ENCODE measurements at places on chromosomes 3 and 15.

GRCh38 chr3:52530918-52531826, 2.5 kb downstream of the NT5DC2 start:
- no peak for DNase-seq

GRCh38 chr3:173622166-173622565, 224.6 kb downstream of the NLGN1 start:
- DNase-seq, result no peak

DNA sequence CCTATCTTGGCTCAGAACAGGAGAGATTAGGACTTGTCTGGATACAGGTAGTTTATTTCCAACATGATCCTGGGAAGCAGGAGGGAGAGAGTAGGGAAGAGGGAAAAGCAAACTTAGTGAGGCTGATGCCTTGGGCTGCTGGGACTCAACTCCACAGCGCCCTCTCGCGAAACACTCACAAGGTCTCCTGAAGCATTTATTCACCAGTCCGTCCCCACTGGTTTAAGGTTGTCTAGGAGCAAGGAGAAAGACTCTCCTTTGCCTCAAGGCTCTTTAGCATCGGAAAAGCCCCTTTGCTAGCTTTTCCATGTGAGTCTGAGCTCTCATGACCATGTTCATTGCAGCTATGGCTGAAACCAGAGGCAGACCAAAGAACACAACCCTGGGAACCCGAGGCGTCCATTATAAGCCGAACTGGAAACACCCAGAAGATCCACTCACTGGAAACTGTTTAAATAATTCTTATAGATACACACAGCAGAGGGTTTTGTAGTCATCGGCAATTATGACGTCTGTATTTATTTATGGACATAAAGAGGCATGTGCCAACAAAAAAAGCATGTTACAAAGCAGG, 244.5 kb downstream of the CD47 start:
- peak; percentile 23 for DNase-seq

DNA sequence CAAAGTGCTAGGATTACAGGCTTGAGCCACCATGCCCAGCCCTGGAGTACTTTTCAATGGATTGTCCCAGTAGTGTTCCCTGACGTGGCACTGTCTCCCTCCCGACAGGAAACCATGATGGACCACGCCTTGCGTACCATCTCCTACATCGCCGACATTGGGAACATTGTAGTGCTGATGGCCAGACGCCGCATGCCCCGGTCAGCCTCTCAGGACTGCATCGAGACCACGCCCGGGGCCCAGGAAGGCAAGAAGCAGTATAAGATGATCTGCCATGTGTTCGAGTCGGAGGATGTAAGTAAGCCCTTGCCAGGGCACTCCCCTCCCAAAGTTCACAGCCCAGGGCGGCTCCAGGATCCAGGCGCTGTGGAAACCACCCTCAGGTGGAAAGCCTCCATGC, 168.1 kb downstream of the NSMCE3 start:
- DNase-seq, result no peak

DNA sequence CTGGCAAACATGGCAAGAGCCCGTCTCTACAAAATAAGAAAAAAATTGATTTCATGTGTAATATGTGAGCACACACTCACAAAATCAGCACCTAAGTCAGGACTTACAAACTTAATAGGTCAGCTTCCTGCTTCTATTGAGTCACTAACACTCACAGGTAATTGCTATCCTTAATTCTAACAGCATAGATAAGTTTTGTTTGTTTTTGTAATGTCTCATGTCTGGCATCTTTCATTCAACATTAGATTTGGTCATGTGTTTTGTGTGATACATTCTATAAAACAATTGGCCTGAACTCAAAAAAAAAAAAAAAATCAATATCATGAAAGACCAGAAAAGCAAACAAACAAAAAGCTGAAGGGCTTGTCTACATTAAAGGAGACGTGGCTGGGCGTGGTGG, 564.7 kb downstream of the AGBL1 start:
- DNase-seq, result no peak

- peak; percentile 68 for DNase-seq
These were observed 109.8 kb downstream of the PPP2R3A start for GRCh38 chr3:136075218-136075808.

GRCh38 chr3:126571078-126571477, 12.3 kb upstream of the C3orf22 start:
- DNase-seq, result no peak

GRCh38 chr3:22779737-22780136, 423.4 kb upstream of the UBE2E2 start:
- no peak for DNase-seq

- no peak for DNase-seq
These were observed 14.3 kb upstream of the CLASP2 start for GRCh38 chr3:33732394-33732793.

DNA sequence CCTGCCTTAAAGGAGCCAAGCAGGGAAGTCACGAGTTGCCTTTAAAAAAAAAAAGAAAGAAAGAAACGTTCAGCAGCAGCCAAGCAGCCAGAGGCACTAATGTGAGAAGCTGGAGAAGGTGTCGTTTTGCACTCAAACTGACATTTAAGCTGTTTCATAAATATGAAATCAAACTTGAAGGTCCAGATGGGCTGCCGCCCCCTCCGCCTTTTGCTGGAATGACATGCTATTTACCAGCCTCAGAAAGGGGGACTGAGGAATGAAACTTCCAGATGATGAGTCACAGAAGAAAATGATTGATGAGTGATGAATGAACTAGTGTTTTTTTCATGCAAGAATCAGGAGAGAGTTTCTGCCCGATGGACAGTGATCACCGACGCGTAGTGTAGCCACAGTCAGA, 396.8 kb downstream of the IGSF11 start:
- DNase-seq, result no peak

GRCh38 chr3:78015856-78016255, 976.0 kb downstream of the ROBO2 start:
- DNase-seq, result no peak

GRCh38 chr3:159960188-159961148, 28.2 kb upstream of the IL12A start:
- DNase-seq, result no peak

GRCh38 chr3:105868431-105868741, 426 bp downstream of the CBLB start:
- DNase-seq, result no peak

DNA sequence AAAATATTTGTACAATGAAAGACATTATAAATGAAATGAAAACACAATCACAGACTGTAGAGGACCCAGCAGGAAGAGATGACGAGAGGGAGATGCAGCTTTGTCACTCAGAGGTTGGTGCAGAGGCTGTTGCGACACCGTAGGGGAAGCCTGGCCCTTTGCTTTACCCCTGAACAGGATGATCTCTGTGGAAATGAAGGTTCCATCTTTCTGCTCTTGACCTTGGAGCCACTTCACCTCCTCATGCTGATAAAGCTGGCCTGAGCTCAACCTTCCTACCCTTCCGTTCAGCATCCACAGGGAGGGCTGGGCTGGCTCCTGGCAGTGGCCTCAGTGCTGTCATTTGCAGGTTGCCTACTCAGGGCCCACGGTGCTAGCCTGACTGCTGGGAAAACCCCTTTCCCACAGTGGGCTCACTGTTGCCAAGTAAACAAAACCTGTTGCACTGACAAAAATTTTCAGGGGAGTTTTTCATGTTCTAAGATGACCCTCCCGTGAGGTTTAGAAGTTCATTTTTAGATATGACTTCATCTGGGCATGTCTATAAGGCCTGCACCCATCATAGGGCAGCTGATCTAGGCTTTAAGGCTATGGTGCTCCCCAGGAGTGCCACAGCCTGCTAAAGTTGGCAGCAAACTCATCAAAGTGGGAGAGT, 3.0 kb upstream of the CD80 start:
- no peak for DNase-seq

DNA sequence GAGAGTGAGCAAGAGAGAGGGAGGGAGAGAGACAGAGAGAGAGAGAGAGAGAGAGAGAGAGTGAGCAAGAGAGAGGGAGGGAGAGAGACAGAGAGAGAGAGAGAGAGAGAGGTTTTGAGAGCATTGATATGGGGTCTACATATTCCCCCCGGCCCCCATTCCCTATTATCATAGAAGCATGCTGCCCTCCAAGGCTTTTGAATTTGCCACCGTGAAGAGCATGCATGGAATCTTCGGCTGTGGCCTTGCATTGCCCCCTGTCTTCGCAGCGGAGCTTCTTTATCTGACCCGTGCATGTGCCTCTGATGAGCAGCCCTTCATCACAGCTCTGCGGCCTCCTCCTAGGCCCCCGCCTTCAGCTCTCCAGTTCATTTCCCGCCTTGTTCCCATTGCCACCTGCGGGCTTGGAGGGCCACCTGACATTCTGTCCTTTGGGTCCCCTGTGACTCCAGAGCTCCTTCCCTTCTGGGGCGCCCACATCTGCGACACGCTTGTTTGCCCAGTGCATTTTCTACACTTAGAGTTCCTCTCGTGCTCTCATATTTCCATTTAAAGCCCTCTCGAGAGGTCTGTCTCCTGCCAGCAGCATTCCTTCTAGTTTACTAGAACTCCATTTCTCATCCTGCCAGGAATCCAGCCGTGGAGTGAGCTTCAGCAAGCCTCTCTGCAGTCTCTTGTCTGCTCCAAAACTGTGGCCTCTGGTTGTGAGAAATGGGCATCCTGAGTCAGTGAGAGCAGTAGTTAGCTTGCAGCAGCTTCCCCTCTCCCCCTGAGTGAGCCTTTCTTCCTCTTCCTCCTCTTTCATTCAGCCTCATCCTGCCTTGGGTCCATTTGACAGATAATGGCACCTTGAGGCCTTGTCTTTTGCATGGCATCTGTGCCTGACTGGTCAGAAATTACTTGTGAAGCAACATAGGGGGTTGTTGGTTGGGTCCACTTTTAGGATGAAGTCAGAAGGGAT, 25.3 kb downstream of the LPP start:
- DNase-seq, result no peak

DNA sequence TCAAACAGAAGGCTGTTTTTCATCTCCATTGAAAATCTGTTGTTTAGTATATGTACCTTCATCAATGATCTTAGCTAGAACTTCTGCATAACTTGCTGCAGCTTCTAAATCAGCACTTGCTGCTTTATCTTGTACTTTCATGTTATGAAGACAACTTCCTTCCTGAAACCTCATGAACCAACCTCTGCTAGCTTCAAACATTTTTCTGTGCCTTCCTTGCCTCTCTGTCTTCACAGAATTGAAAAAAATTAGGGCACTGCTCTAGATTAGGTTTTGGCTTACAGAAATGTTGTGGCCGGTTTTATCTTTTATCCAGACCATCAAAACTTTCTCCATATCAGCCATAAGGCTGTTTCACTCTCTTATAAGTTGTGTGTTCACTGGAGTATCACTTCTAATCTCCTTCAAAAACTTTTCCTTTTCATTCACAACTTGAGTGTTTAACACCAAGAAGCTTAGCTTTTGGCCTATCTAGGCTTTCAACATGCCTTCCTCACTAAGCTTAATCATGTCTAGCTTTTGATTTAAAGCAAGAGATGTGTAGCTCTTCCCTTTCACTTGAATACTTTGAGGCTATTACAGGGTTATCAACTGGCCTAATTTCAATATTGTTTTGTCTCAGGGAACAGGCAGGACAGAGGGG, 78.6 kb downstream of the IGSF11 start:
- DNase-seq, result no peak

GRCh38 chr3:39103791-39104552, 3.5 kb downstream of the GORASP1 start:
- DNase-seq, result no peak

DNA sequence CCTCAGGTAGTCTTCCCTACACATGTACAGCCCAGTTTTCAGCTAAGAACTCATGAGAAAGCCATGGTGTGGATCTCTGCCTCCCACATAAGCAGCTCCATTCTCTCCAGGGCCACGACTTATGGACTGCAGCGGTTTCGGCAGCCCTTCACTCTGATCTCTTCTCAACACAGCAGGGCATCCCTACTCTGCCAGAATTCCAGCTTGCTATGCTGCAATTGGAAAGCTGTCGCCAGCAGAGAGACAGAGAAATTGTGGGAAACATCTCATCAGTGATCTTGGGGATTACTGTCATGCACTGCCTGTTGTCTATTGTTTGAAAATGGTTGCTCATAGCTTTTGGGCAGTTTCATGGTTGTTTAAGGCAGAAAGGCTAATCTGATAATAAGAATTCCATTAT, 11.9 kb upstream of the BLM start:
- no peak for DNase-seq

DNA sequence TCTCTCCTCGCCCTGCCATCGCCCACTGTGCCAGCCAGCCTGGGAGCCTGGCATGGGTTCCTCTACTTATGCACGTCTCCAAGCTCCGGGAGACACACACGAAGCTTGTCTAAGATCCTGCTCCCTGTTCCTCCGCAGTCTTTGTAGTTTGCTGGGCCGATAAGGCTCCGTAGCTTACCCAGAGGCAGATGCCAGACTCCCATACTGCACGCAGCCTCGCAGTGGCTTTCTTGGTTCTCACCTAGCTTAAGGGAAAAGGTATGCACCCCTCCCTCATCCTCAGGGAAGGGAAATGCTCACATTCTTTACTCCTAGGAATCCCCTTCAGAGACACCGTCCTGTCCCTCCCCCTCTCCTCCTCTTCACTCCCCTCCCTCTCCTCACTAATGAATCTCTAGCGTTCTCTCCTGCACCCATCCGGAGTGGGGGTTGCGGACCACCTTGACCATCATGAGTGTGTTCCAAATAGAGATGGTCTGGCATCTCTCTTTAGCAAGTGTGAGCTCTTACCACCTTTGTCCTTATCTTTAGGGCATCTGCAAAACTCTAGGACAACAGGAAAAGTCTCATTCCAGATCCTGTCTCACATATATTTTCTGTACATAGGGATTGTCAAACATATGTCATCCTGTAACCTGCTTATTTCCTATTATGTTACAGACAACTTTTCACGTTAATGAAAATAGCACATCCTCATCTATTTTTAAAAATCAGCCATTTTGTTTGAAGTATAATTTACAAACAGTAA, 56.5 kb downstream of the TMEM266 start:
- DNase-seq, result no peak

- no peak for DNase-seq
These were observed 23.7 kb downstream of the XXYLT1 start for GRCh38 chr3:195247086-195247862.

- no peak for DNase-seq
These were observed 429 bp upstream of the LOXL1 start for GRCh38 chr15:73925848-73926218.

- no peak for DNase-seq
These were observed 359.1 kb upstream of the IL12A start for GRCh38 chr3:159629329-159630084.

- no peak for DNase-seq
These were observed 440.9 kb downstream of the RBMS3 start for GRCh38 chr3:29721789-29722188.

DNA sequence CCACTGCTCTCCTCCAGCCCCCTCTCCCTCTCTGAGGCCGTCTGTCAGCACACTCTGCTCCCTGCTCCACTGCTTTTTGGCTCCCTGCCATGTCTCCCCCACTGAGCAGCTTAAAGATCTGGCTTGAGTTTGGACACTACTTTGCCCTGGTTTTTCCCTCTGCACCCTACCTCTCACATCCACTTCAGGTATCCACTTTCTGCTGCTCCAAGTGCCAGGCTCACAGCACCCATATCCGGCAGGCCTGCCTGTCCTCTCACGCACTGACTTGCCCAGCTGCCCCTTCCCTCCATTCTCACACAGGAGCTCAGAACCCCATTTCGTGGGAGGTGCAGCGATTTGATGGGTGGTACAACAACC, 3.7 kb downstream of the DUOX1 start:
- DNase-seq, result no peak
